ENCODE measurements at places on chromosomes 6 and 20.

- DNase-seq, result no peak
Measured at GRCh38 chr6:99426451-99426757, 1.3 kb upstream of the PNISR start.

- DNase-seq, result no peak
Measured at GRCh38 chr6:167311286-167311685, 13.6 kb upstream of the TTLL2 start.

DNA sequence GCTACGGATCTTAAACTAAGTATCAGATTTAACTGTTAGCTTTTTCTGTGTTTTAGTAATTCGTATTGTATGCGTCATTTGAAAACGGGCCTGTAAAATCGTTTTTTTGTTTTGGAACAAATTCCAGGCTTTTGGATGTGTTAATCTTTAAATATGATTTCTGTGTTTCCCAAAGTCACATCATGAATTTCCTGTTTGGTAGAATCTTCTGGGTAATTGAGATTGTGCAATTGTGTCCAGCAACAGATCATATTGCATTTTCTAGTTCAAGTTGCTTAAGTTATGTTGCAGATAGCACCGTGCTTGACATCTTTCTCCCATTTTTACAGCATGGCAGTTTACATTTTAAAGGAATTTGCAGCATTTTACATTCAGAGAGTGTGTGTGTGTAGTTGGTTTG, 1.9 kb downstream of the MAPK14 start:
- DNase-seq, result no peak

DNA sequence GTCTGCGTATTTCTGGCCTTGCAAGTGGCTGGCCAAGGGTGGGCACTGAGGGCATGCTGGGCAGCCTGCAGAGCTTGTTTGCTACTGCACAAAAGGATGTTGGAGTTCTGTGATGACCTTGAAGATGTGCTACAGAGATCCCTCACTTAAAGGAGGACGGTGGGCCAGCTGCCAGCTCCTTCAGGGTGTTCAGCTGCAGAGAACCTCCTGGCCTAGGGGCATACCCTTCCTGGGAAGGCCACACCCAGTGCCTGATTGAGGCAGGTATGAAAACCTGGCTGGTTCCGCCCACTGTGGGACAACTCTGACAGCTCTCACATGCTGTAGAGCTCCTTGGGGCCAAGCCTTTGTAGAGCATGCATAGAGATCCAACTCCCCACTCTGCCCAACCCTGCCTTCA, 3.0 kb upstream of the KCNK17 start:
- DNase-seq, result no peak

DNA sequence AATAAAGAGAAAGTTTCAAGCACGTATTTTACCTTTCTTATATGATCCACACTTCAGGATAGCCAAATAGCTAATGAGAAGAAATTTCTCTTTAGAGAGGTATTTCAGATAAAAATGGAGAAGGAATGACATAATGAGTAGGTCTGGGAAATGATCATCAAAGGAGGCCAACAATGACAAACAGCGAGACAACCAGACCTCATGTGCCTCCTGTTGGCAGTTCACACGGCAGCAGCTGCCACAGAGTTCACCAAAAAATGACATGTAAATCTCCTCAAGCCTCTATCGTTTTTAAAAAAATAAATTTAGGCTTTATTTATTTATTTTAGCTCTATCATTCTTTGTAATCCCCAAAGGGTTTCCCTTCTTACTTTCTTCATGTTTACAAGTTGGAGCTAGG, 47.7 kb downstream of the SLC2A12 start:
- no peak for DNase-seq

GRCh38 chr20:16036331-16036730, 536.9 kb downstream of the KIF16B start:
- DNase-seq, result no peak

GRCh38 chr6:53888931-53889330, 94.1 kb downstream of the LRRC1 start:
- DNase-seq, result no peak

DNA sequence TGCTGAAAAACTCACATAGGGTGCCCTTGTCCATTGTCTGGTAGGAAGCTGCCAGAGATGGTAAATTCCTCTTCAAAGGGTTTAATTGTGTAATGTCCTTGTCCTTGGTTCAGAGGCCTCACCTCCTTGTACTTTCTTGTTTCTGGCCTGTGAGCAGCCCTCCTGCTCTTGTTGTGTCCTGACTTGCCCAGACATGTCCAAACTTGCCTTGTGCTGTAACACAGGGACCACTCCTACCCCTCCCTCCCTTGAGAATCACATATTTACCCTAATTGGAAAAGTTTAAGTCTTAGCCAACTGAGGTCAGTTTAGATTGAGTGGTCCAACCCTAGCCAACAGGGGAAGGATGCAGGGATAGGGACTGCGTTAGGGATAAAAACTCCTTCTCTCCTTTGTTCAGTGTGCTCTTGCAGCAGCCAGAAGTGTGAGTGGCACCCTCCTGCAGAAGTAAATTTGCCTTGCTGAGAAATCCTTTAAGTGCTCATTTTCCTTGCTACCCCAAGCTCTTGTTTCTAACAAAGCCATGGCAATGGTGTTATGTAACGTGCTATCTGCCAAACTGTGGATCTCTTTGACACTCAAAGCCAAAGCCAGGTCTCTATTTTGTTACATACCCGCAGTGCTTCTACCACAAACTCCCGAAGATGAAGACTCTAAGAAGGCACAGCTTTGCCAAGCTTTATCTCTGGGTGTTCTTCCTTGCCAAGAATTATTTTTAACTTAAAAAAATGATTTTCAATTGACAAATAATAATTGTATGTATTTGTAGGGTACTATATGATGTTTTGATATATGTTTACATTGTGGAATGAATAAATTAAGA, 414.5 kb downstream of the ESR1 start:
- DNase-seq, result no peak

- DNase-seq, result no peak
Measured at GRCh38 chr20:17137692-17138091, 89.1 kb upstream of the PCSK2 start.

- DNase-seq, result no peak
Measured at GRCh38 chr6:79628466-79629288, 2.5 kb upstream of the SH3BGRL2 start.

DNA sequence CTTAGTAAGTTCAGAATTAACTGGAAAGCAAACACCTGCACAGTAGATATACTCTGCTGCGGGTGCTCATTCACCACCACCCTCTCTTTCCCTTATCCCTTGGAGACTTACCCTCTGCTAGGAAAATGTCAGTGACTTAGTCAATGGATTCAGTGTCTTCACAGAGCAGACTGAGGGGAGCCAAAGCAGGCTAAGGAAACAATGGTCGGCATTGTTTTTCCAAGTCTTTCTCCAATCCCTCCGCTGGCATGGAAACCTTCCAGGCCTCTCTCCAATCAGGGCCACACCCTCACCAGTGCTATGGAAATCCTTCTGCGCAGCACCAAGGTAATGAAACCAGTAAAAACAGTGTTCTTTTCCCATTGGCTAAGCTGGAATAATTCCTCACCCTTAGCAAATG, 531.2 kb downstream of the TFAP2B start:
- DNase-seq, result no peak

- no peak for DNase-seq
Measured at GRCh38 chr6:20367743-20368485, 33.8 kb upstream of the E2F3 start.

DNA sequence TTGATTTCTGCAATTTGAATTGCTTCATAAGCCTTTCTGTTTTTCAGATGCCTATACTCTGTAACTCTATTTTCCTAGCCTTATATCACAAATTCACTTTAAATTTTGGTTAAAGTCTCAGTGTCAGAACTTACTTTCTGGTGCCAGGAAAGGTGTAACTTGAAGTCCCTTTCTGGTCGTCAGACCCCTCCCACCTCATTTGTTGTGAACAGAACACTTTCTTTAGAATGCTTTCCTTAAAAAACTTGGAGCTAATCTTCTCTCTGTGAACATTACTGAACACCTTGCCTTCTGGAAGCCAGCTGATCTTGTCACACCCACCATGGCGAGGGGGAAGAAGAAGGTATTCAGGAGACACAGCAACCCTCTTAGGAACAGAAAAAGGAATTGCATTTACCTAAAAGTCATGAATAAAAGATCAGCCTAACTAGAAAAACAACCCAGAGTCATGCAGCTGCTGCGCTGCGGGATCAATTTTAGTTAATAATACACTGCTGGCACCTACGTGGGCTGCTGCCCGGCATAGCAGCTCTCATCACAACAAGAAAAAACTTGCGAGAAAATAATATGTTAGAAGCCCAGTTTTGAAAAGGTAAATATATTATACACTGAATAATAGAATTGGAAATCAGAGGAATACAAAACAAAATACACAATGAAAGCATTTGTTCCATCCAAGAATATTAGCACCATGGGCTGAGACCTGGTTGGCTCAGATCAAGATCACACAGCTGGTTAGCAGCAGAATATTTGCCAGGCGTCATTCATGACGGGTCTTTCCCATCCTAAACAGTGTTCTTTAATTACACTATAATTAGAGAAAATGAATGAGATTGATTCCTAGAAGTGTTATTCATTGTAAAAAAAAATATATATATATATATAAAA, 5.8 kb upstream of the FAM217A start:
- DNase-seq, result no peak

- DNase-seq, result no peak
Measured at GRCh38 chr6:47362857-47363461, 53.3 kb upstream of the TNFRSF21 start.

GRCh38 chr20:34829191-34829590, 3.7 kb upstream of the NCOA6 start:
- no peak for DNase-seq

GRCh38 chr20:52001999-52002666, 189.4 kb downstream of the ZFP64 start:
- no peak for DNase-seq

- no peak for DNase-seq
Measured at GRCh38 chr6:91730710-91731109, 1143.8 kb upstream of the MAP3K7 start.

DNA sequence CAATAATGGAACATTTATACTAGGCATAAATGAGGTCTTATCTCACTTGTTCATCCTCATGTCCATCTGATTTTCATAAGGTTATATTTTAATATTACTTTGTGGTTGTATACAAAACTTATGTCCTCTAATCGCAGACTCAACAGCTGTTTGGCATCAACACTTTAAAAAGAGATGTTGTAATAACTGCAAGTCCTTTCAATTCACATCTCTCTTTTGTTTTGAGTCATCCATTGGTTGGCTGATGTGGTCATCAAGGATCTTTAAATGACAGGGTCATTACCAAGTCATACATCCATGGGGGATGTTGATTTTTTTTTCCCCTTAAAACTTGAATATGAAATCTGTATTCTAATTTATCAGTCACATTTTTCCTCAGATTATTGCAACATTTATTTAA, 299.4 kb upstream of the NRSN1 start:
- DNase-seq, result no peak

GRCh38 chr20:47502271-47503239, 868 bp downstream of the NCOA3 start:
- peak; percentile 13 for DNase-seq

DNA sequence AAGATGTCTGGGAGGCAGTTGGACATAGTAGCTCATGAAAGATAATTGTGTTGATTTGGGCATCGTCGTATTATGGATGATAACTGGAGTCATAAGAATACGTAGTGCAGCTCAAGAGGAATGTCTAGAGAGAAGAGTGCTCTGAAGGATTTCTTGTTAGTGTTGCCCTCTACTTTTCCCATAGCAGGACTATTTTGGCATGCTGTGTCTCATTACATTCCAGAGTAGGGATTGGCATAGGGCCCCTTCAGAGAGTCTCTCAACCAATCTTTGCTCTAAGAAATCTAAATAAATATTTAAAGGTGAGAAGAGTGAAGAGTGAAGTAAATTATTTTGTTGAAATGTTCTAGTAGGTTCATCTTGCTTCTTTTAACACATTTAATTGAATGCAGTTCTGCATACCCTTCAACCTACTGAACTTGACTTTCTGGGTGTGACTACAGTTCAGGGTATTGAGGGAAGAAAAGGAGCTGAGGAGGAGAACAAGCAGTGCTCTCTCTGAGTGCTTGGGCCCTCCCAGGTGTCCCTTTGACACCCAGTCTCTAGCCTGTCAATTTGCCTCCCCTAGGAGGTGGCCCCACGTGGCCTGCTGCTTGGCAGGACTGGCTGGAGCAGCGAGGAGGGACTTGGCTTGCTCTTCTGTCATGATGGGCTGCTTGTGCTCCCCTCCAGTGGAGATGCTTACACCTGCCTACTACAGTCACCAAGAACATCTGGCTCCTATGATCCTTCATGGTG, 33.3 kb downstream of the SOBP start:
- DNase-seq, result no peak

DNA sequence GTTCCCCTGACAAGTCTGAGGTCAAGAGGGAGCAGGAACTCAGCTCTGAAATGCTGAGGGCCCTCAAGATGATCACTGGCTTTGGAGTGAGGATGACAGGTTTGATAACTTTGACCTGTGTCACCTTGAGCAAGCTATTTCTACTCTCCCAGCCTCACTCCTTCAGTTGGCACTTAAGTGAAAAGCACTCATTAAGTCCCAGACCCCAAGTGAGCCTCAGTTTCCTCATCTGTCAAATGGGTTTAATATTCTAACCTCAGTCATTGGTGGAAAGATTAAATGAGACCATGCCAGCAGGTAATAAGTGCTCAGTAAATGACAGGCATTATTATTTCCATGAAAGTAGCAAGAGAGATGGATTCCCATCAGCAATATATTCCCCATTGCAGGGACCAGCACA, 14.0 kb downstream of the DEFB132 start:
- no peak for DNase-seq

DNA sequence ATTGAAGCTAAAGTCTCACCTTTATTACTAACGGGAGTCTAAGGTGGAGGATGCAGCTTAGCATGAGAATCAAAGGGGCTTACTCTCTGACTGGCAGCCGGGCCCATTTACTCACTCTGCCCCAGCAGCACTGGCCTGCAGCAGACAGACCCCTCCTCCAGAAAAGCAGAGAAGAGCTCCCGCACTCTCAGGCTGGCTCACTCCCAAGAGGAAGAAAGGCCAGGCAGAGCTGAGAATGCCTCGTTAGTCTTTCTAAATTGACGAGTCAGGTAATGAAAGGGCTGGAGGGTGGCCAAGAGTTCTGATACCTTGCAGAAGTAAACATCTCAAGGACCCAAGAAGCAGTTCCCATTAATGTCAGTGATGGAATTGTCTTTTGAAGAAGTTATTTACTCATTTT, 44.5 kb upstream of the IL20RA start:
- no peak for DNase-seq

- no peak for DNase-seq
Measured at GRCh38 chr6:106823058-106823457, 151.5 kb downstream of the CD24 start.

Measured in T-helper 1 cell (primary cell).